ENCODE measurements at places on chromosomes 16 and 17. TPM values are rescaled to one million over a fixed set of nuclear protein-coding genes. Genes with fewer than 3 reads are reported as not detected.

DNA sequence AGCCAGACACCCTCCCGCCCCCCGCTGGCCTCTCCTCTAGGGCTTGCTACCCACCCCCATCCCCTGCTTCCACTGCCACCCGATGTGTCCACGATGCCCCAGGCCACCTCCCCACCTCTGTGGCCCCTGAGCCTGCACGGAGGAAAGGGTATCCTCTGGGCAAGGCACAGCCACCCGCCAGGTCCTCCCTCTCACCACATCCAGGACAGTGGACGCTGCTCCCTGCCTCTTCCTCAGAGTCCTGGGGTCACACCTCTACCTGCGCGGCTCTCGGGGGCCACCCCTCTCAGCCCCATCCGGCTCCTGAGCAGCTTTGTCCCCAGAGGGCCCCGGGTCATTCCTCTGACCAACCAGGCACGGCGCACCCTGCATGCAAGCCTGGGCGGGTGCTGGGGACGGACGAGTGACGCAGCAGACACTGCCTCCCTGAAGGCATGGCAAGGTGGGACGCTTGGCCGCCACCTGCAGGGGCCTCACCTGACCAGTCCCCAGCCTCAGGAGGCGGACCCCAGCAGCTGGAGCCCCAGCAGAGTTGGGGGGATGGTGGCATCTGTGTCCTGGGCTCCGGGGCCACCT, 24.8 kb downstream of the FLYWCH1 start:
- no peak for DNase-seq

NRN1L gene
- 0.42 TPM for total RNA-seq

RHOT1 gene
- total RNA-seq: 39.1 TPM

- no peak for DNase-seq
Observed at GRCh38 chr17:40313668-40314583, 4.9 kb downstream of the RARA start.

DNA sequence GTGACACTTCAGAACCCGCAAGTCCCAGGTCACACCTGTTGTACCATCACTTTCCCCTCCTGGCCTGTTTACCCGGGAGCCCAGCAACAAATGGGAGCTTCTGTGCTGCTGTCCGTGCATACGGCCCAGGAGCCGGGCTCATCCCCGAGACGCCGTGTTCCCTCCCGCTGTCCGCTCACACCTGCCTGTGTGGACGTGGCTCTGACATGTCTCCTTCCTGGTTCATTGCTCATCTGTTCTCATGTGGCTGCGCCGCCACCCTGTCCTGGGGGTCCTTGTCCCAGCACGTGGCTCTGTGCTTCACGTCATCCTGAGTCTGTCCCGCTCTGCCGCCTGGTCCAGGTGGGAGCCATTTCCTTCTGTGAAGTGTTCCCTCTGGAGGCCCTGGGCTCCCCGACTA, 37.9 kb downstream of the TBCD start:
- DNase-seq: no peak

- no peak for DNase-seq
Observed at GRCh38 chr17:49442041-49442440, 27.4 kb upstream of the PHB1 start.

DNA sequence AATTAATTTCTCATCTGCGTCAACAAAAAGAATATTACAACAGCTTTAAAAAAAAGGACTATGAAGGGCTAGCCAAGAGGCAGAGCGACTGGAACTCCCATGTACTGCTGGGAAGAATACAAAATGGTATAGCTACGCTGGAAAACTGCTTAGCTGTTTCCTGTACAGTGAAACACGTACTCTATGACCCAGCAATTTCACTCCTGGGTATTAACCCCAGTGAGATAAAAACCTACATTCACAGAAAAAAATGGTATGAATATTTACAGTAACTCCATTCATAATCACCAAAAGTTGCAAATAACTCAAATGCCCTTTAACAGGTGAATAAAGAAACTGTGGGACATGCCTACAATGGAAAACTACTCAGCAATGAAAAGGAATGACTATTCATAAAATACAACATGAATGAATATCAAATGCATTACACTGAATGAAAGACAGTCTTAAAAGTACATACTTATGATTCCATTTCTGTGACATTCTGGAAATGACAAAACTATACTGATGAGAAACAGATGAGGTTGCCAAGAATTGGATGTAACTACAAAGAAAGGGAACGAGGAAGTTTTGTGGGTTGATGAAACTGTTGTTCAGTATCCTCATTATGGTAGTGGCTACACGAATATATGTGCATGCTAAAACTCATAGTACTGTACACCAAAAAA, 27.6 kb downstream of the CMTM4 start:
- DNase-seq: no peak

DNA sequence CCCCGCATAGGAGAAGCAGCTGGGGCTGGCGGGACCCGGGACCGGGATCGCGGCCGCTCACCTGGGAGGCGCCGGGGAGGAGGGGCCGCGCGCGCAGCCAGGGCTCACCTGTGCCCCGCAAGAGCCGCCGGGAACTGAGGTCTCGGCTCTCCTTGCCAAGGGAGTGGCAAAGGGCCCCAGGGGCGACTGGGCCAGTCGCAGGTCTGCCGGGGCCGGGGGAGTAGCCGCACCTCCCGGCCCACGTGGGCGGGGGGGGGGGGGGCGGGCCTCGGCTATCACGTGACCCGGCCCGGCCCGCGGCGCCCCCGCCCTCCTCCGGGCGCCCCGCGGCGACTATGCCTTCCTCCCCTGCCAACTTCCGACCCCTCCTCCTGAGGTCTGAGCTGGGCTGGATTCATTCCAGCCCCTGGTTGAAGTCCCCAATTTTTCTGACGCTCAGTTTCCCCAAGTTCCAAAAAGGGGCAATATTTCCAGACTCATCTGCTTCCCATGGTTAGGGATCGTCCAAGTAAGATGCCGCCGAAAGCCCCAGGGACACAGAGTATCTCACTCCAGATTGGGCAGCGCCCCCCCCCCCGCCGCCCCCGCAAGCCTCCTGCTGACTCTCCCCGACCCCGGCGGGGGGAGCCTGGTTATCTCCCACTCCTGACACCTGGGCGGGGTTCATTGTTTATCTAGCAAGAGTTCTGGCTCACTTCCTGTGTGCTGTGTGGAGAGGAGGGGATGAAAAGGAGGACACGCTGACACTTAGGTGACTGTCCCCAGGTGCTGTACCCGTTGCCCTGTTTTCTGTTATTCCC, at the start of gene TMC6:
Gene TMC6 (minus strand): TSS at position 205 of the 800 bp plus-strand sequence. CDS start 1,923 bp downstream, outside the sequence.
- peak; percentile 32 for DNase-seq

All from M059J (cell line).